SK-MEL-5 (cell line): ENCODE measurements at places on chromosomes 2 and 18.

- no peak for DNase-seq
Observed at GRCh38 chr18:76412010-76412817, 82.8 kb downstream of the ZNF516 start.

DNA sequence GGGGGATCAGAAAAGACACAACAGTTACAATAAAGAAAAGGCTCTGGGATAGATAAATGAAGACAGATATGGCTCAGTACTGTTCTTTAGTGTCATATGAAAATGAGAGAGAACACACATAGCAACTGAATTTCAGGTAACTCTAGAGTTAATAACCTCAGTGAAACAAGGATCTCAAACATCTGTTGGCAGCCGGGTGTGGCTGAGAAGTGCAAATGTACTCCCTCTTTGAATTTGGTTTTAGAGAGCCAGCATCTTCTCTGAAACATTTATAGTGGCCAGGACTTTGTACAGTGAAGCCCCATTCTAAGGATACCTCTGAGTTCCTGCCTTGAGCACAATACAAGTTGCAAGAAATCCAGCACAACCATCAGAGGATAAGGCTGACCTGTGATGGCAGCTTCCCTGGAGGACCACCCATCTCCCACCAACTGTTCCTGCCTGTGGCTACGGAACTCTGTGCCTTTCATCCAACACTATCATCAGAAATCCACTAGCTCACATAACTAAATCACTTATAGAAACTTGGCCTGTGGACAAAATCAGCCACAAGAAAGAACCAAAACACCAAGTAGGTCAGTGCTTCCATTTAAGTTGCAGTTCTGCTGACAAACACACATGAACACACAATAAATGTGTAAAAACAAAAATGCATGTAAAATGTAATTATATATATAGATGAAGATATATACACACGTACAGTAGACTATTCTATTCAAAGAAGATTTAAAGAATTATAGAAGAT is 37.3 kb upstream of the PEX13 start:
- DNase-seq, result no peak

GRCh38 chr18:36798738-36799473 is 29.9 kb downstream of the TPGS2 start:
- DNase-seq, result no peak

DNA sequence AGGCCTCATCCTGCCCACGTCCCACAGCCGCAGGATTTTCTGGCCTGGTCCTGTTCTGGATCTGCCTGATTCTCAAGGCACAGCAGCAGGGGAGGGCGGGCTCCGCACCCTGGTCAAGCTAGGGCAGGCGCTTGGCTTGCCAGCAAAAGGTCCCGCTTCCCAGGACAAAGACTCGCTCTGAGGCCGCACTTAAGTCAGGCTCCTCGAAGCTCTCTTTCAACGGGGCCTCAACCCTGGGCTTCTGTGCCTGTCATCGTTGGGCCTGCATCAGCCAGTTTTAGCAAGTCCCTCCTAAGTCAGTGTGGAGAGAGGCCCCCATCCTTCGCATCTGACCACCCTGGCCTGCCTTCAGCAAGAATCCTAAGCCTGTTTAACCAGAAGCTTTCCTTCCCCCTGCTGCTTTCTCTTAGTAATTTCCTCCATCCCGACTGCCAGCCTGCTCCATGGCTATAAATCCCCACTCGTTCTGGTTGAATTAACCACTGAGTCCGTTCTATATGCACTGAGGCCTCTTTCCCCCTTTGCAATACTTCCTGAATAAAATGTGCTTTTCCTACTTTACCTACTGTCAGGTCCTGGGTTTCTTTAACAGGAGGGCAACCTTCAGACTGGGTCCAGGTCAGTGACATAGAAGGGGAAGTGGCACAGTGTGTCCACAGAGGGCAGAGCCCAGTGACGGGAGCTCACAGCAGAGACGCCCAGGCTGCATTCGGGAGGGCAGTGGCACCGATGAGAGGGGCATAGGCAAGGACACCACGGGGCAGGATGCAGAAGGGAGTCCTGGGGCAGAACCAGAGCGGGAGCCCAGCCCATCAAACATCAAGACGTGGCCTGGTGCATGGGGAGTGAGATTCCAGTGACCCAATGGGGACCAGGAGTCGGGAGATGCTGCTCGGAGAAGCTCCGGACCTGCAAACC is 62.7 kb downstream of the SP110 start:
- DNase-seq, result no peak

DNA sequence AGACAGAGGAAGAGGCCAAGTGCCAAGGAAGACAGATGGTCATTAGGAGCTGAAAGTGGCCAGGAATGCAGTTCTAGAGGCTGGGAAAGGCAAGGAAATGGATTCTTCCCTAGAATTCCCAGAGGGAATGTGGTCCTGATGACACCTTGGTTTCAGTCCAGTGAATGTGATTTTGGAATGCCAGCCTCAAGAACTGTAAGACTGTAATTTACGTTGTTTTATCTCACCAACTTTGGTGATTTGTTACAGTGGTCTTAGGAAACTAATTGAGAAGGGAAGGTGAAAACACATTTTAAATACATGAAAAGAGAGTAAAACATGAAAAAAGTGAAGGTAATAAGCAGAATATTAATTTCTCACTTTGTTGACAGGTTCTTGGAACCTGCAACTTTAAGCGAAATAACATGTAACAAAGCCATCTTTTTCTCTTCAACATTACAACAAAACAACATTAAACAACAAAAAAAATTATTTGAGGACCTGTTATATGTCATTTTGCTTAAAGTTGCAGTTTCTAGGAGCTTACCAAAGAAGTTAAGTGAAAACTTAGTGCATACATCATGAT is 370.2 kb downstream of the METTL4 start:
- no peak for DNase-seq

DNA sequence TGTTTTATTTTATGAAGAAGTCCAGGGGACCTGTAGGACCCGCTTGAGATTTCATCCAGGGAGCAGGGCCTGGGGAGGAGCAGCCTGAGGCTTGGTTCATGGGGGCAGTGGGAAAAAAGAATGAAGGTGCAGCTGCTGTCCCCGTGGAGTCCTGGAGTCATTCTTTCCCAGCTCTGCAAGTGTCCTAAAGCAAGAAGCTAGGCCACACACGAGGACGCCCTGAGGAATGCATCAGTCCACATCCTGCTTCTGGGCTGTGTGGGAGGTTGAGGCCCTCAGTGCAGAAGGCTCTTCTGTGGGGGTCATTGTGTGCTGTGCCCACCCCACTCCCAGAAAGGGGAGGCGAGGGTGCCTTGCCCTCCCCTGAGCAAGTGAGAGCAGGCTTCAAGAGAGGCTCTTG is 179.9 kb upstream of the HS6ST1 start:
- no peak for DNase-seq

DNA sequence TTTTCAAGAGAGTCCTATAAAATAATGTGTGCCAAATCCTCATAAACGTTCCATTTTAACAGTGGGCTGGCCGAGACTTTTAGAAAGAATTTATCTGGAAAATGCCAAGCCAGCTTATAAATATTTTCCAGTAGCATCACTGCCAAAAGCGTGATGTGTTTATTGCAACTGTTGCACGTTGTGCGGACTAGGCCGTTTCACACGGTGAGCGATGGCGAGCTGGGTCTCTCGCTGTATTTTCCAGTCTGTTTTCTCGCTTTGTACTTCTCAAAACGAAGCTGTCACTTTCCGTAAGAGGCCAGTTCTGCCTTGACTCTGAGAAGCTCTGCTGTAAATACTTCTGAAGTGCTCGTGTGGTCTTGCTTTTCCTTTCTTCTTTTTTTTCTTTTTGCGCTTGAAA is 65.0 kb upstream of the ZNF236 start:
- no peak for DNase-seq

DNA sequence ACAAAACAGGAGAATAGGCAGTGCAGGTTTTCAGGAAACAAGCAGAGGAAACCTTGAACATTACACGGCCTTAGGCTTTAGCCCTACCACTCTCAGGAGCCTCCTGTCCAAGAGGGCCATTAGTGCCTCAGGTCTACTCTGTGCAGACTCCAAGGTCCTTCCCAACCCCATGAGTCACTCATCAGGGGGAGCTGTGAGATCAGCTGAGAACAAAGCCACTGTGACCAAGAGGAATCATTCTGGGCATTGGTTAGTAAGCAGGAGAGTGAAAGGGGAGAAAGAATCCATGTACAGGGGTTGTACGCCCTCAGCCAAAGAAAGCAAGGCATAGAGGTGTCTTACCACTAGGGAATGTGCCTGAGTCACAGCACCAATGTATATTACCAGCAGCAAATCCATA is 680.3 kb downstream of the DPP10 start:
- DNase-seq, result no peak

DNA sequence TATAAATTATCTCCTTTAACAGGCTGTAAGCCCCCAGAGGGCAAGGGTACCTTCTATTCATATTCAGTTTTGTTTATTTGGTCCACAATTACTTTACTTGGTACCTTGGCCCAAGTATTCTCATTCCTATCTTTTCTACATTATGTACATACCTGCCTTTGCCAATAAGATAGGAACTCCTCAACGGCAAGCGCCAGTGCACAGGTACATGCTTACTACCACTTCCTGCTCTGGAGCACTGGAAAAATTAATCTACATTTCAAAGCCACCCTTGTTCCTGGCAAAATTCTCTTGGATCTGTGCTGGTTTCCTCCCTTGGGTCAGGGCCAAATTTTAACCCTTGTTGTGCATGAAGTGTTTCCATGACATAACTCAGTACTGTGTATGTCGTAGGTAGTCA is 34.3 kb upstream of the LMAN1 start:
- no peak for DNase-seq

GRCh38 chr18:69725855-69726508 is 221.7 kb downstream of the CD226 start:
- no peak for DNase-seq

GRCh38 chr2:127086990-127087790 is 19.8 kb downstream of the BIN1 start:
- no peak for DNase-seq

GRCh38 chr2:51448911-51449310 is 417.0 kb upstream of the NRXN1 start:
- no peak for DNase-seq

DNA sequence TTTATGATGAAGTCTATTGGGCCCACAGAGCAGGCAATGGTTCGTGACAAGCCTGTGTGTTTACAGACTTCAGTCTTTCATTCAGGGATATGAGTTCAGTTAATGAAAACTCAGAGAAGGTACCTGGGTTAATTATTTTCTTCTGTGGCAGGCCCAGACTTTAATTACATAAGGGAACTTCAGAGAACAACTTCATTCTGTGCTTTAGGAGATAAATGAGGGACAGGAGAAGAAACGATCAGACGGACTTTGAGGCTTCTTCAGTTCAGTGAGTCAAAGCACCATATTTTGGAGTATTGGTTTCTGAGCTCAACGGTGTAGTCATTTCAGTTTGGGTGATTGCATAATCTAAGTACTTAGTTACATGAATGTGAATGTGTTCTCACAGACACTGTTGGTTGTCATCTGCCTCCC is 203.0 kb upstream of the KCNJ3 start:
- DNase-seq, result no peak

GRCh38 chr18:34660572-34660971 is 49.5 kb upstream of the DTNA start:
- DNase-seq, result no peak

GRCh38 chr18:2968606-2969005 is 44.3 kb downstream of the LPIN2 start:
- no peak for DNase-seq

- DNase-seq, result no peak
Observed at GRCh38 chr2:129779783-129780182, 199.7 kb upstream of the RAB6C start.

DNA sequence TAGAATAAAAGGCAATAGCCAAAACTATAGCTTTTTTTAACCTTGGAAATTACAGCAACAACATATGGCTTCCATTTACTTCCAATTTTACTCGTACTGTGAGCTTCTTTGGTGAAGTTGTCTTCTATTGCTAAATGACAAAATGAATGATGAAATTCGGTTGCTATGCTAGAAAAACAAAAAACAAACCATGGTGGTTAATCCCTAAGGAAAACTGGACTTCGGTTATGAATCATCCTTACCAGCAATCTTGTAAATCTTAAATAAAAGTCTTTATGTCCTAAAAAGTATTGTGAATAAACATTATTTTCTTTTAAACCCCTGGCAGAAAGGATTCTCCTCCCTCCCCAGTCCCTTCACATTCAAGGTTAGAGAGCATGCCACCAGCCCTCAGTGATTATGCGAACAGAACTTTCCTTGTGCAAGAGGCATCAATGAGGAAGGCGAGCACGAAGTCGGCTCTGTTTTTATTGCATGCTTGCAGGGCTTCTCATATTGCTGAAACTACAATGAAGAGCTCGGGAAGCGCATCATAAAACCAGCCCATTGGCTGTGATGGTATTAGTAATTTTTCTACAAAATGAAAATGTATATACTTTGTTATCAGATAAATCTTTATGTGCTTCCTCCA is 62.9 kb downstream of the ZNF521 start:
- DNase-seq, result peak; percentile 90

DNA sequence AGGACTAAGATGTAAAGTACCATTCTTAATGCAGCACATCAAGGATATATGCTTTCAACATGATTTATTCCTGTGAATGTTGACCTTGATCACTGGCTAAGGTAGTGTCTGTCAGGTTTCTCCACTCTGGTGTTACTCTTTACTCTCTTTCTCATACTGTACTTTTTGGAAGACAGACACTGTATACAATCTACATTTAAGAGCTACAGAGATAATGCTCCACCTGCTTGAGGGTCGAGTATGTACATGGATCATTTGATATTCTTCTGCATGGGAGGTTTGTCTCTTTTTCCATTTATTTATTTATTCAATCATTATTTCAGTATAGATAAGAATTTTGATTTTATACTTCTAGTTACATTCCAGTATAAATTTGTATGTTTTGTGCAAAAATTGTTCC is 199.5 kb upstream of the RGPD4 start:
- DNase-seq, result peak; percentile 38
